ENCODE measurements at places on chromosomes 11 and 22. TPM values are rescaled to one million over a fixed set of nuclear protein-coding genes. Genes with fewer than 3 reads are reported as not detected.

OR51B2 gene
- not detected for total RNA-seq

ISX gene
- total RNA-seq, result not detected

OR10D3 gene
- total RNA-seq, result not detected

IRAG1 gene
- 4.2 TPM for total RNA-seq

NAALADL1 gene
- 17.2 TPM for total RNA-seq

UNC93B1 gene
- total RNA-seq, result 26.6 TPM

KRTAP5-9 gene
- total RNA-seq, result not detected

HBG2 gene
- total RNA-seq, result not detected

SLC15A3 gene
- total RNA-seq, result 6.3 TPM

SVIP gene
- total RNA-seq, result 2.6 TPM

SLC6A5 gene
- not detected for total RNA-seq

PNPLA3 gene
- total RNA-seq, result 3.4 TPM

FAT3 gene
- 0.68 TPM for total RNA-seq

EMID1 gene
- 6.8 TPM for total RNA-seq

OR52N5 gene
- total RNA-seq, result not detected

MAP6 gene
- 6.1 TPM for total RNA-seq

MOGAT2 gene
- total RNA-seq, result not detected

STK33 gene
- total RNA-seq, result 0.43 TPM

TRIM48 gene
- not detected for total RNA-seq

SLC17A6 gene
- total RNA-seq, result not detected

P2RY2 gene
- total RNA-seq, result not detected

KRTAP5-1 gene
- not detected for total RNA-seq

MPPED1 gene
- total RNA-seq, result not detected

SYT9 gene
- total RNA-seq, result not detected

PHOX2A gene
- total RNA-seq, result not detected

MPZL2 gene
- not detected for total RNA-seq

B3GAT3 gene
- 50.5 TPM for total RNA-seq

EHF gene
- total RNA-seq, result 0.09 TPM

PLAAT5 gene
- total RNA-seq, result 2.3 TPM
